ENCODE measurements at places on chromosomes 2 and 18.

DNA sequence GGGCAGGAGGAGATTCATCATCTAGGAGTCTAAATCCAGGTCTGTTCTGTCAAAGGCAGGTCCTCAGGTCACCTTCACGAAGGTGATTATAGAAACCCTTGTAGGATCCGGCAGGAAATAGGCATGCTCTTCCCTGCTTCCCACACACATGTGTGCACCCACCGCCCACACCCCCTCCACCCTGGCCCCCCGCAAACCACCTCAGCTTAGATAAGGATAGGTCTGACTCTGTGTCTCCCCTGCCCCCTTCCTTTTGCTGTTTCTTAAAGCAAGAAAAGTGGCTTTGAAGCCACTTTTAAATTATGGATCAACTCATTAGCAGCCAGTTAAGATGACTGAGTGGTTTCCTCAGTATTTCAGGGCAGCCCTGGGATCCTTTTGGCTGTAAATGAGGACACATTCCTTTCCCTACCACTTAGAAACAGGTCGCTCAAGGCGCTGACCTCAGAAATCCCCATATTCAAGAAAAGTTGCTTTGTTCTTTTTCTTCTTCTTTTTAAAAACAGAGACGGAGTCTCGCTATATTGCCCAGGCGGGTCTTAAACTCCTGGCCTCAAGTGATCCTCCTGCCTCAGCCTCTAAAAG, 14.5 kb upstream of the CIB4 start:
- DNase-seq = no peak

- no peak for DNase-seq
Observed at GRCh38 chr2:20186078-20186854, 38.7 kb downstream of the SDC1 start.

GRCh38 chr2:233094614-233095013, 34.5 kb downstream of the INPP5D start:
- no peak for DNase-seq

DNA sequence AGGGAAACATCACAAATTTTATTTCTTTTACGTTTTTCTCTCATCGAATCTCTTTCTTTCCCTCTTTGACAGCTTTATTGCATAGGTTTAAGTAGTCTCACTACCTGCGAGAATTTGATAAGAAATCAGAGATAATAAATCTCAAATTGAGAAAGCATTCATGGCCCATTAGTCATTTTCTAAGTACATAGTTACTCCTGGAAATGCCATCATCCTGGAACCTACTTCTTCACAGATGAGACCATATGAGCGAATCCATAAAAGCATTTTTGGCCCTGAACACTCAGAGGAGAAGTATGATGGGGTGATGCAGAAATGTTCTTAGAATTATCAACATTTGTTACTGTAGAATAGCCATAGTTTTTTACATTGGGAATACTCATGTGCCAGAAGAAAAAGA, 138.0 kb upstream of the ARHGAP28 start:
- no peak for DNase-seq

DNA sequence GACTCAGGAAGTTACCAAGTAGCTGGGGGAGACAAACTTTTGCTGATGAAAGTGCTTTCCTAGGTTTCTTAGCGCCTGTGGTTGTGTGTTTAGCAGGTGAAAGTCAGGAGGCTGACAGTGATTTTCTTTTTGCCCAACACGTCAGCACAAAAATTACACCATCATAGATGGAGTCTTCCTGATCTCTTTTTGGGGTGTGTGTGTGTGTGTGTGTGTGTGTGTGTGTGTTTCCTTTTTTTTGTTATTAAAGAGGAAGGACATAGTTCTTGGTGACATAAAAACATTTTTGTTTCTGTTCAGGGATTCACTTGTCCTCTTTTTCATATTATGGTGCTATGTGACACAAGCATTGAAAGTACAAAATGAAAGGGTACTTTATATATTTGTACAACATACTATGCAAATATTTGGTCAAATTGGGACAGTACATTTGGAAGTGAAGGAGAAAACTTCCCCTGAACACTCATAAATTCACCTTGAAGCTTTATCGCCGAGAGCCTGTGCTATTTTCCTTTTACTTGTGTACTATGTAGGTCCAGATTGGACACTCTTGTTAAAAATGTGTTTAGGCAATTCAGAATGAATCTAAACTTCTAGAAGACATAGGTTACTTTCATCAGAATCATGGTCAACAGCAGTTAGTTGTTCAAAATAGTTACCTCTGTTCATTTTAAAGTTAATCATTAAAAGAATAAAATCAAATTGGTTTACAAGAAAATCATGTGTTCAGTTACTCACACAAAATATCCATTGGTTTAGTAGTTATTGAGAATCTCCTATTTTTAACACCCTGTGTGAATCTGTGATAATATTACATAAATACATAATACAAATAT, 491.9 kb downstream of the IRS1 start:
- no peak for DNase-seq

- DNase-seq = no peak
Observed at GRCh38 chr2:218075975-218076811, 7.1 kb downstream of the RUFY4 start.

DNA sequence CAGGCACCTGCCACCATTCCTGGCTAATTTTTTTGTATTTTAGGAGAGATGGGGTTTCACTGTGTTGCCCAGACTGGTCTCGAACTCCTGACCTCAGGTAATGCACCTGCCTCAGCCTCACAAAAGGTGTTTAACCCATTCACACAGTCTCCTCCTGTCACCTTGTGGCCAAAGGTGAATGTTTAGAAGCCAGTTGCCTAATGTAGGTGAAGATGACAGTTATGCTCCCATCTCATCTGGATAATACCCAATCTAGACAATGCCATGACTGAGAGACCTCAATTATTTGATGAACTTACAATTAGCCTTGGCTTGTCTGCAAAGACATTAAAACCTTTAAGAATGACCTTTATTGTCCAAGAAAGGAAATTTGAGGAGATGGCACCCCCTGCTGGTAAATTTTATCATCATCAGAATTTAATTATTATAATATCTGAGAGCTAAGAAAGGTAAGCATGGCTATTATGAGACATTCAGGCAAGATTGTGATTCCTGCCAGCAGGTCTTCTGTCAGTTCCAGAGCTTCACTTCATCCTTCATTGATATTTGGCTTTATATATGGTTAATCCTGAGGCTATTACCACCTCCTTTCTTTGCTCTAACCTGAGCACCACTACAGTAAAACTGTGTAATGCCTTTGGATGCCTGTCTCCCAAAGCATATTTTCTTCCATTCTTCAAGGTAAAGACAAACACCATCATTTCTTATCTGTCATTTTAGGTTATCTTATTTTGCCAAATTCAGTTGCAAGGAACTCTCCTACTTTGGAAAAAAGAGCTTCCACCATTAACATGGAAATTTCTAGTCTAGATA, 117.6 kb downstream of the FAM124B start:
- DNase-seq = no peak

- DNase-seq = no peak
Observed at GRCh38 chr18:23636071-23636399, 26.7 kb downstream of the ANKRD29 start.

DNA sequence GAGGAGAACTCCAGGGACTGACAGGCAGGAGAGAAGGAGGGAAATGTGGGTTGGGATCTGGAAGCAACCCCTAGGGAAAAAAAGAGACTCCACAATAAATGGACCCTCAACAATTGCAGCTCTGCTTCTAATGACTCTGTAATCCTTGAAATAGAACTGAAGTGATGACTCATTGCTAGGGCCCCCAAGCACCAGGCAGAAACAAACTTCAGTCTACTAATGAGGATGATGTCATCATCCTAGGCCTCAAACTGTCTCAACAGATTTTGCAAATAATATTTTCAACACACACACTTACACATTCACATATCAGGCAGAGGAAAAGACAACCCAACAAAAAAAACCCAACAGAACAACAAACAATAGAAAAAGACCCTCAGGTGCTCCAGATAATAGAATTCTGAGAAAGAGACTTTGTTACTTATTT, 143.3 kb downstream of the HDAC4 start:
- no peak for DNase-seq

- no peak for DNase-seq
Observed at GRCh38 chr18:13716916-13717315, 9.4 kb downstream of the FAM210A start.

GRCh38 chr18:77030201-77030600, 102.4 kb downstream of the MBP start:
- DNase-seq = no peak

GRCh38 chr2:132252191-132252893, 90.6 kb upstream of the ANKRD30BL start:
- DNase-seq = no peak

- no peak for DNase-seq
Observed at GRCh38 chr2:235740821-235741220, 247.0 kb downstream of the AGAP1 start.

GRCh38 chr2:223621901-223622300, 19.7 kb upstream of the SCG2 start:
- no peak for DNase-seq

DNA sequence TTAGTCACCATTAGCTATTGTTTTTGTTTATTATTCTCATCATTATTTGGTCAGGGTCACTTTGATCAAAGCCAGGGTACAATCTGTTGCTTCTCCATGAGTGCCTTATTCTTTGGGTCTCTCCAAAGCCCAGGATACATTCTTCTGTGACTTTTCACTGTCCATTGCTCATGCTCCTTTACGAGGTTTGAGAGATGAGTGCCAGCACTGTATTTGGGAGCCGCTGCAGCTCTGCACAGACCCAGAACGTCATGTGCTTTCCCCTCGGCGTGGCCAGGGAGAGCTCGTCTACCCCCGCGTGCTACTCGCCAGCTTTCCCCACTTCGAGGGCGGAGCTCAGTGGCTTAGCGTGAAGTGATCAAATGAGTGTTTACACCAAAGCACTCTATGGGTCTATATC, 123.7 kb downstream of the COL6A3 start:
- no peak for DNase-seq

- DNase-seq = no peak
Observed at GRCh38 chr18:321865-322467, 54.1 kb upstream of the THOC1 start.

GRCh38 chr18:74990563-74991081, 218.3 kb downstream of the PTGR3 start:
- no peak for DNase-seq

DNA sequence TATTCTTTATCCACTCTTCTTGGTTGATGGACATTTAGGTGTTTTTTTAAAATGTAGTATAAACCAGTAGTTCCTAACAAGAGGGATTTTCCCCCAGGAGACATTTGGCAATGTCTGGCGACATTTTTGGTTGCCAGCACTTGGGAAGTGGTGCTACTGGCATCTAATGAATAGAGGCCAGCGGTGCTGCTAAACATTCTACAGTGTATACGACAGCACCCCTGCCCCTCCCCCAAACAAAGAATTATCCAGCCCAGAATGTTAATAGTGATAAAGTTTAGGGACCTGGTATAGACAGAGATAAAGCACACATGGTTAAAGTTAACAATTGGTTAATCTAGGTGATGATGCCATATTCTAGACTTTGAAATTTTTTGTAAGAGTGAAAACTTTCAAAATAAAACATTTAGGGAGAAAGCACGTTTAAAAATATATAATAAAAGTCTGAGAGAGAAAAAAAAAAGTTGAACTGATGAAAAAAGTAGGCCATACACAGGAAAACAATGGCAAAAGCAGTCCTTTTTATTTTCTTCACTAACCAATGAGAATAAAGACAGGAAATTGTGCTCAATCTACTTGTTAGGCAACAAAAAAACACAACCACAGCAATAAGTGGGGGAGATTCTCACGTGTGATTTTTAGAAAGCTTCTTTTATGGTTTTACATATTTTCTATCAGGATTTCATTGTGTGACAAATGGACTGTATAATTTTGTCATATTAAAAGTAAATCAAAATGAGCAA, 14.8 kb downstream of the FBXO48 start:
- DNase-seq = no peak

GRCh38 chr2:27737676-27738348, 33.7 kb upstream of the MRPL33 start:
- DNase-seq = no peak

- DNase-seq = no peak
Observed at GRCh38 chr2:85719609-85720240, 25.6 kb downstream of the GNLY start.

- no peak for DNase-seq
Observed at GRCh38 chr2:164794432-164795231, 47.0 kb downstream of the COBLL1 start.

DNA sequence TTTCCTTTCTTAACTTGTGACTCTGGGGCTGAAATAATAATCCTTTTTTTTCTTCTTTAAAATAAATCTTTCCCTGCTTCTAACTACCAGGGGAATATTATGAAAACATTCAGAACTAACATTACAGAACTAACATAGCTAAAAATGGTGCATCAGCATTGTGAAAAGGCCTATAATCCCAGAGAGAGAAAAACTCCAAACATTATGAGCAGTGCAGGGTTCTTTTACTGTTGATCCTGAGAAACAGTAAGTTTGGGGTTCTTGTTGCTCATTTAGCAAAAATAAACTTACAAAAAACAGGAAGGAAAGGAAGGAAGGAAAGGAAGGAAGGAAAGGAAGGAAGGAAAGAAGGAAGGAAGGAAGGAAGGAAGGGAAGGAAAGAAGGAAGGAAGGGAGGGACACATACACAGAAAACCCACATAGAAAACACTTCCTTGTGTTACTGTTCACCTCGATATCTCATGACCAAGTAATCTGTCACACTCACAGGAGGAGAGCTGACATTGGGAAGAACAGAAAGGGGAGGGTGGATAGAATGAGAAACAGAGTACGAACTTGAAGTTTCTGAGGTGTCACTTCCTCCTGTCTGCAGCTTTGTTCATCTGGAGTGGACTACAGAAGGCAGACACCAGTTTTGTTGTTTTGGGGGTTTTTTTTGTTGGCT, 18.4 kb upstream of the PIK3C3 start:
- no peak for DNase-seq

DNA sequence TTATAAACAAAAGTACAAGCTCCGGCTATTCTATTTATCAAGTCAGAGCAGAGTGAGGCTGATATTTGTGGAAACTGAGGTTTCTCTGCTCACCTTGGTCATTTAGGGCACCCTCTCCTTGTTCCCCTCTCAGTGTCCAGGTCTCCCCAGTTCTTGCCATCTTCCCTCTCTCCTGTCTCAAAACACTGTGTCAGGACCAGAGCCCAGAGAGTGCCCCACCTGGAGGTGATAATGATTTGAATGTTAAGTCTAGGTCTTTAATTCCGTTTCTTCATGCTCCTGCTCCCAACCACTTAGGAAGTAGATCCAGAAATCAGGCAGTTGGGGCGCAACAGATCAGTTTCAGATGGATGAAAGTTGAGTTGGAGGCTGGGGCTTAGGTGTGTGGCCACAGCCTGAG, 9.2 kb upstream of the ADCY3 start:
- no peak for DNase-seq

DNA sequence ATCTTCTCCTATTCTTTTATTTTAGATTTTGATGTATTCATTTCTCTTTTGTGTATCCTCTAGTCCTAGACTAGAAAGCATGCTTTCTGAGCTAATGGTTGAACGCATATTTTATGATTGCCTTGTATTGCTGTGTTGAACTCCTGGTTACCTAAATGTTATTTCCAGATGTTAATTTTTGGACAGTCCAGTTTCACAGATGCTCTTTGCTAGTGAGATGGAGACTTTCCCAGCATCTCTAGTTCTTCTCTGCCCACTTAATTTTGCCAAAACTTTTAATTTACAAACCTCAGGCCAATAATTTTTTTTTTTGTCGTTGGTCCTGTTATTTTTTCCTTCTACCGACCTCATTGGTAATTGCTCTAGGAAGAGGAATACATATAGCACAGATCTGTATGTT, 153.2 kb downstream of the HAUS1 start:
- DNase-seq = no peak

GRCh38 chr2:99552529-99552928, 62.7 kb upstream of the REV1 start:
- no peak for DNase-seq

- DNase-seq = no peak
Observed at GRCh38 chr2:229591611-229592010, 122.7 kb downstream of the DNER start.

Measured in stimulated activated CD4-positive, alpha-beta T cell treated with anti-CD3 and anti-CD28 coated beads, Interleukin-15, amount 100 ng/mL, for 1 hour (primary cell).